Gastroesophageal sphincter (tissue), 4 donors: ENCODE measurements at places on chromosomes 3 and 15.

DNA sequence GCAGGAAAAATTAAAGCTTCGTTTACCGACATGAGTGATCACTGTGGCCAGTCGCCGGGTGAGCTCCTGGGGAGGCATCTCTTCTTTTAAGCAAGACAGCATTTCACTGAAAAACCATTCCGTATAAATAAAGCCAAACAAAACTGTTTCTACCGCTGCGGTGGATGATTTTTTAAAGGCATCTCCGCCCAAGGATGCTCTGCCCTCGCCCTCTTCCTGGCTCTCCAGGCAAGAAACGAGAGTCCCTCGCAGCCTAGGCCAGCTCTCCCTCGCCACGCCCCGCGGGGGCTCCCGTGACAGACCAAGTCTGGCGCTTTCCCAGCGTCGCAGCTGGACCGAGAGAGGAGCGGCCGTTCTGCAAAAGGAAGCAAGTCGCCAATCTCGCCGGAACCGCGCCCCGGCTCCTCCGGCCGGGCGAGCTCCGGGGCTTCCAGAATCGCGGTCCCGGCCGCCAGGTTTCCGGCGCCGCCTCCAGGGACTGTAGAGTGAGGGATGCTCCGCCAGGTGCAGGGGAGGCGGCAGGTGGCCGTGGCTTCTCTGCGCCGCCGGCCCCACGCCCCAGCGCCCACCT is 458 bp downstream of the MCF2L2 start:
- peak; percentile 75 for ATAC-seq

GRCh38 chr3:87121856-87122255 is 105.3 kb upstream of the CHMP2B start:
- no peak for ATAC-seq

DNA sequence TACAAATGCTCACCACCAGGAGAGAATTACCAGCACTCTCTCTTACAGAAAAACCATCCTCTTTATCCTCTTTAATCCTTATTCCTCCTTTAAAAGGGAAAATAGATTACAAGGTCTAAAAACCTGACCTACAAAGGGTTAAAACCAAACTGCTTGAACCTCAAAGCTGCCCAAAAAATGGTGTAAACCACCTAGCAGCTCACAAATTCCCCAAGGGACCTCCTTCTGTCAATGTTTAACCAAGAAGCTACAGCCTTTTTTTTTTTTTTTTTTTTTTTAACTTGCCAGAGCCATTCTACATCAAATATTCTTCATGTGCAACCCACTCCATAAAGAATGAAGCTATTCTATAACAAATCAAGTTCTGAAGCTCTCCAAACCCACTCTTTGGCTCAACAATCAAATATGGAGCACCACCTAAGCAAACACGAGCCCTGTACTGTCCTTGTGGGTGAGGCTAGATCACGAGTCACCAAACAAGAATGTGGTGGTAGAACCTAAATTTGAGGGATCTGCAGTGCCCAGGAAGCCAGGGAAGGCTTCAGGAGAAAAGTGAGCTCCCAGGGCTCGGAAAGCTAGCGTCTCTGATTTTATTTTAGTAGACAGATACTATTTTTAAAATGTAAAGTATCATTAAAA is 20.1 kb downstream of the OSBPL10 start:
- ATAC-seq = no peak

GRCh38 chr3:32137870-32138269 is 31.4 kb downstream of the GPD1L start:
- no peak for ATAC-seq

DNA sequence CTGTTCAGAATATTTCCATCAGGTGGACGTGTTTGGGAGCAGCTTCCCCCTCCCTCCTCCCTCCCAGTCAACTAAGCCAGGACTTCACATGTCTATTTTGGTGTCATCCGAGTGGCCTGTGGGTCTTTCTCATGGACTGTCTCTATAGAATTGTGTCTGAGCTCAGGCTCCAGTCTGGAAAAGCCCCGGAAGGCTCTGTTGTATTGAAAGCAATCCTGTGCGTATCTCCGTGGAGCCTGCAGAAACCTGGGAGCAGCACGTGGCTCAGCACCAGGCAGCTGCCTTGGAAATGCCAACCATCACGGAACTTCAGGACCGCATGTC is 25.2 kb downstream of the COLQ start:
- ATAC-seq = no peak

DNA sequence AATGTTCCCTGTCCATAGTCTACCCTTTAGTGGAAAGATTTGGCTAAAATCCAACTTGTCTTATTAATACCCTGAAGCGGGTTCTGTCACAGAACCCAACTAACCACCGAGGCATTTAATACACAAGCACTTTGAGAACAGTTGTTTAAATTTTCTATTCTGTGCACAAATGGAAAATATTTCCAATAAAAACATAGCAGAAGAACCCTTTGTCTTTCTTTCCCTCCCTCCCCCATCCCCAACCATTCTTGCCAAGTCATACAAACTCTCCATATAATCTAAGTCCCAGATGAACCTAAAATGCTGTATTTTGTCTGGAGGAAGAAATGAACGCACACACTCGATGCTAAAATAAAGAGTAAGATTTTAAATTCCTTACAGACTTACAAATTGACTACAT is 126.9 kb upstream of the STRIT1 start:
- no peak for ATAC-seq

DNA sequence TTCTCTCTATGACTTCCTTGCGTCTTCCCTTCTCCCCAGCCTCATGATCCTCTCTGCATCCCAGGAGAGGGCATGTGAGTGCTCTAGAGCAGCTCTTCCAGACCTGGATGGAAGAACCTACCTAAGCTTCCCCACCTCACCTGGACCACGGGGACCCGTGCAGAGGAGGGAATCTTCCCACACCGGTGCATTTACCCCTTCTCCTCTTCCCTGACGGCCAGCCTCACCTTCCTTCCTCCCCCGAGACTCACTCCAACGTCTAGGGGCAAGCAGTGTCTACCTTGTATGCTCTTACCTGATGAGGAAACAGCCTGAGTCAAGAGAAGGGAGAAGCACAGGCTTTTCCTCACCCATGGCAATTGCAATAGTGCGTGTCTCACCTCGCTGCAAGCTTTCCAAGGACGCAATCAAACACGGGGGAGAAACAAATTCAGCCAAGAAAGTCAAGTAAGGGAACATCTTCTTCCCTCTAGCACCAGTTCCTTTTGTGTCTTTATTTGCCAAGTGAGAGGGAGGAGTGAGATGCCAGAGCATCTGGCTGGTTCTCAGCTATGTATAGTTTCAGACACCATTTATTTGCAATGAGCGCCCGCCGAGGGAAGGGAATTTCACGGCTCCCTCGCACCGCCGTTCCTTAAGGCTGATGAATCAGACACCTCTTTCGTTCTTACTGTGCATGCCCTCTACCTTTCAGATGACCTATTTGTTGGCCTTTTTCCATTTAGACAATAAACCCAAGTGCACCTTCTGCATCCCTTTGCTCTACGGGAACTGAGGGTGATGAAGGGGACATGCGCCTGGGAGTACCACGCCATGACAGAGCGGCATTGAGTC is 1.8 kb upstream of the CCR9 start:
- no peak for ATAC-seq

GRCh38 chr3:133441867-133442270 is 42.0 kb downstream of the BFSP2 start:
- ATAC-seq = no peak

DNA sequence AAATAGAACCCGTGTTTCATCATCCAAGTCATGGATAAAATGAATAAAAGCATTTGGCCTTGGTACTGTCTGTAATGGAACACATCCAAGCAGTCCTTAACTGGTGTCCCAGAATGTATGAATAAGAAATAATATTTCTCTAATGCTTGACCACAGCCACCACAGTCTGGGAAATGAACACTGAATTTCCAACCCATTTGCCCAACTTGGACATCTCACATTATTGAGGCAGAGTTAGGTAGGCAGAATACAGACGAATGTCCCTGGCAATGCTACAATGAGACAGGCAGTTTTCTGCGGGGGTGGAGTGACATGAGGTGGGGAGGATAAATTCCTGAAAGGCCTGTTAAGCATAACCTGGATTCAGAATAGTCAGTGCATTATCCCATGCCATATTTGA is 245.7 kb downstream of the ZIC1 start:
- ATAC-seq = no peak

- ATAC-seq = no peak
Observed at GRCh38 chr3:153072382-153072781, 89.6 kb upstream of the RAP2B start.

DNA sequence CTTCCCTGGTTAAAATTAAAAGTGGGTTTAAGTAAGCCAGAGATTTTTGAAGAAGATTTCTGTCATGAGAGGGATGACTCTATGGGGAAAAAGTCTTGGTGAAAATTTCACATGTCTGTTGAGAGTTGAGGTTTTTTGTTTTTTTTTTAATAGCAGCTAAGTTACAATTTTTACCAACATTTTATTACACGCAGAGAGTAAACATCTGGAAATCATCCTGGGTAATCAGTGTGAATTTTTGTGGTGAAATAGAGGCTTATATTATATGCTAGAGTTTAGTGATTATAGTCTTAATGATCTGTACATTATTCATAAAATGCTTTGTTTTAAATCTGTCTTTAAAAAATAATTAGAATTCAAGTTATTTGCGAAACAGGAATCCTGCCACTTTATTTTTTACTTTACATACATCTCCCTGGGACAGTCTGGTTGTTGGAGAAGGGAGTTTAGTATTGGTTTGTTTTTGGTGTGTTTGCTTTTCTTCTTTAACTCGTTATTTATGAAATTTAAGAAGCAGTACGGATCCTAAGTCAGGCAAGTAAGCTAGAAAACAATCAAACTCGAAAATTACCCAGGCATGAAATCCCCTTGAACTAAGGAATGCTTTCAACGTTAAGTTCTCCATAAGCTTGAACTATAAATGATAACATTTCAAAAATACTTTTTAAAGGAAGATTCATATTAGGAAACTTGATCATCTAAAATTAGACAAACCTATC is 143.4 kb upstream of the TSC22D2 start:
- ATAC-seq = no peak

GRCh38 chr3:172271386-172271976 is 176.8 kb downstream of the GHSR start:
- ATAC-seq = no peak

- no peak for ATAC-seq
Observed at GRCh38 chr3:42745776-42746454, 27.1 kb downstream of the CCDC13 start.

GRCh38 chr3:52090933-52091468 is 34.6 kb upstream of the DUSP7 start:
- ATAC-seq = no peak

DNA sequence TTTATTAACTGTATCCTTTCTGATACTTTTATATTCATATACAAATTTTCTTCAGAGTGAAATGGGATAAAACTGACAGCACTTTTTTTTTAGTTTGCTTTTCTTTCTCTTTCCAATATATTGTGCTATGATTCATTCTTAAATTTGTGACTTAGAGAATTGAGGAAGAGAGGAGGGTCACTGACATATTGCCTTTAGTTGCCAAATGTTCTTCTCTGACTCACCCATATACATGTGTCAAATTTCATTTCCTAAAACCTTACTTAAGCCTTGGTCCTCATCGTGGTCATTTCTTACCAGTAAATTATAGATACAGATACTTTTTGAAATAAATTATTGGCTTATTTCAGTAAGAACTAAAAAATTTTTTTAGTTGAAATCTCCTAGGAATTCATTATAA is 53.9 kb downstream of the CLASP2 start:
- peak; percentile 51 for ATAC-seq

DNA sequence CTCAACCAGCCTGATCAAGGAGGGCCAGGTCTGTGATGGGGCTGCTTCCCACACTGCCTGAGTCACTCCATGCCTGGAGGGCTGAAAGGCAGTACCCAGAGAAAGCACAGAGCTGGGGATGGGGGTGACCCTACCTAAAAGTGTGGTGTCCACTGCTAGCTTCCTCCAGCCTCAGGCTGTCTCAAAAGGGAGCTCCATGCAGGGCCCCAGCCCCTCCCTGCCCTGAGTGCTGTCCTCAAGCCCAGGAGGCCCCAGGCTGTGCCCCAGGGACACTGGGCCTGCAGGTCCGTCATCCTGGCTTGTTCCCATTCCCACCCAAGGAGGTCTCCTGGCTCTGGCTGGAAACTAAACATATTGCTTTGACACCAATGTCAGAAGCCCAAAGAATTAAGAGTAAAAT is 56.8 kb downstream of the ZNF445 start:
- no peak for ATAC-seq

- ATAC-seq = no peak
Observed at GRCh38 chr3:11363715-11364114, 91.5 kb downstream of the ATG7 start.

DNA sequence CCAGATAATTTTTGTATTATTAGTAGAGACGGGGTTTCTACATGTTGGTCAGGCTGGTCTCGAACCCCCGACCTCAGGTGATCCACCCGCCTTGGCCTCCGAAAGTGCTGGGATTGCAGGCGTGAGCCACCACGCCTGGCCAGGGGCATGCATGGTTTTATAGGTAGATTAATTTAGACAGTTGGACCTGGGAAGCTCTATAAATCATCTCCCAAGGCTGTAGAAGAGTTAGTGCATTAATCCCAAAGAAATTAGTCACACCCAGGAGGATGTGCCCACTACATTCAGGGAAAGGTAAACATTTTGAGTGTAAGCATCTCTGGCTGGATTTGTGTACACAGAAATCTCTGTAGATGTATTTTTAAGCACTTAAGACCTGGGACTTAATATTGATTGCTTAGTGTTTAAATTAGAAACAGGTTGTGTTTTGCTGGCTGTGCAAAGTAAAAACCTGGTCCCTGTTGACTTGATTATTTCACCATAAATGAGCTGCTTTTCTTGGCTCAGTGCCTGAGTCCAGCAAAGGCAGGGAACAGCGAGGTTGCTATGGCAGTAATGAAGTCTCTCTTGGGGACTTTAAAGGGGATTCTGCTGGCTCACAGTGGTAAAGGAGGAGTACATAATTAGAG is 19.2 kb downstream of the EXOSC7 start:
- peak; percentile 71 for ATAC-seq

GRCh38 chr3:160098926-160099626 is 110.4 kb downstream of the IL12A start:
- no peak for ATAC-seq

GRCh38 chr3:173399044-173399443 is 1.5 kb downstream of the NLGN1 start:
- ATAC-seq = no peak
